ENCODE measurements at places on chromosomes 11 and 22.

- no peak for DNase-seq
These were observed 7.6 kb downstream of the ZNF70 start for GRCh38 chr22:23743303-23743705.

GRCh38 chr11:15180212-15180792 lies 65.6 kb downstream of the INSC start:
- DNase-seq: no peak

- no peak for DNase-seq
These were observed 55.6 kb downstream of the ARFGAP3 start for GRCh38 chr22:42801252-42802080.

GRCh38 chr11:12013781-12014180 lies 5.4 kb upstream of the DKK3 start:
- DNase-seq: no peak

DNA sequence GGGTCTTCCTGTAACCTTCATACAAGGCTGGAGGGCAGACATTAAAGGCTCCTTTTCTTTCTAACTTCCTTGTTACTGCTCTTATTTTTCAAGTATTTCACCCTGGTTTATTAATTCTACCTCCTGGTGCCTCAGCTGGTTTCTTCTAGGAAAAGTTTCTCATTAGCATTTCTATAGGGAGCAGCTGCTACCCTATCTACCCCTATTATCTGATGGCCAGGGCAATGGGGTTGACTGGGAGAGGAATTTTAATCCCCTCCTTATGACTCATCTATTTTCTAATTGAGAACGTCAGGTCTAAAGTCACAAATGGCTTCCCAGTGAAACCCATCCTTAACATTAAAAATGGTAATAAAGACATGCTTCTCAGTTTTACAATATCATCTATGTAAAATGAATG lies 5.0 kb downstream of the MAP6 start:
- DNase-seq: no peak

- DNase-seq: no peak
These were observed 2.2 kb downstream of the LMF2 start for GRCh38 chr22:50505276-50505775.

- no peak for DNase-seq
These were observed 60.8 kb upstream of the NUP50 start for GRCh38 chr22:45102896-45103420.

DNA sequence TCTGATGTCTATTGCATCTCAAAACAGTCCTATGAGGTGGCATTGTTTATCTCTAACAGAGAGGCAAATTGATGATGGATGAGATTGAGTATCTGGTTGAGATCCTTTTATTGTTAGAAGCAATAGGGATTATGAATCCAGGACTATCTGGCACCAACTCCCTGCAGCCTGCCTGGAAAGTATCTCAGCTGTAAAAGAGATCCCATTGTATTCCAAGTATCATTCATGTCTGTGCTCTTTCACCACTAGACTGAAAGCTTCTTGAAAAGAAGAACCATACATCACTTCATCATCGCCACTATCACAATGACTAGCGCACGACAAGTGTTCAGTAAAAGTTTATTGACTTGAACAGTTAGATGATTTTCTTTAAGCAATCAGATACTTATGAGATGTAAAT lies 41.9 kb upstream of the PCF11 start:
- DNase-seq: no peak

- no peak for DNase-seq
These were observed 7.1 kb upstream of the LMO2 start for GRCh38 chr11:33898957-33899356.

GRCh38 chr11:117198613-117199012 lies 557 bp upstream of the TAGLN start:
- no peak for DNase-seq

- DNase-seq: no peak
These were observed 1.1 kb downstream of the MLC1 start for GRCh38 chr22:50084080-50084477.

DNA sequence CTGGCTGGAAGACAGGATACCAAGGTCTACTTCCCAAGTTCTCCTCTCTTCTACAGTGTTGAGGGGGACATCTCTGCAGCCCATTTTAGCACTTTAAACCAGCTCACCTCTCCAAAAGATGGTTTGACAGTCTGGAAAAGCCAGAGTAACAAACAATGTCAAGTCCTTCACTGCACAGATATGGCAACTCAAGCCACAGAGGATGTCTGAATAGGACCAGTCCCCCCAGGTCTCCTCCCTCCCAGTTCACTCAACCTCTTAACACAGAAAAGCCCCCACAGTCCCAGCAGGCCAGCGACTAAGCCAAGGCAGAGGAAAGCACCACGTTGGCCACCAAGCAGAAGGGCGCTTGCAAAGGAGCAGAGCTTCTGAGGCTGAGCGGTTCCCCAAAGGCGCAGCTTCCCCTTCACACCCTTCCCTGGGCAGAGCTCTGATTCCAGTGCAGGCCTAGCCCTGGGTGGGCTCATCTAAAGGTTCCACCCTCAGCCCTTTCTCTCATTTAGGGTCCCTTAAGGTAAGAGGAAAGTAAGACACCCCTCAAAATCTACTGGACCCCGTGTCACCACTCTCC lies 62.7 kb downstream of the PAK1 start:
- peak; percentile 48 for DNase-seq

DNA sequence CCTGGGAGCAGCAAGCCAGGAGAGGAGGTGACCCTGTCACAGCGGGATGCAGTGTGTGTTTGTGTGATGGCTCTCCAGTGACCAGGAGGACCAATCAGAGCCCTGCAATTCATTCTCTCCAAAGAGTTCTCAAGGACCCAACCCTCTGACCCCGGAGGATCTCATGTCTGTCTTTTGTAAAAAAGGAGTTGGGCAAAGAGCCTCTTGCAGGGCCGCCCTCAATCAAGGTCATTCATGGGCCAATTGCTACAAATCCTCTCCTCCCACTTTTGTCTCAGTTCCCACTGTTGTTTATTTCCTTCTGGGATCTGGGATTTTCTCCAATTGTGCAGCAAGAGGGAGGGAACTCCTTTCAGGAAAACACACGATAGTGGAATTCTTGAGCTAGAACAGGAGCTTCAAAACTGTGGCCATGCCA lies 4.0 kb downstream of the TECTA start:
- DNase-seq: no peak

DNA sequence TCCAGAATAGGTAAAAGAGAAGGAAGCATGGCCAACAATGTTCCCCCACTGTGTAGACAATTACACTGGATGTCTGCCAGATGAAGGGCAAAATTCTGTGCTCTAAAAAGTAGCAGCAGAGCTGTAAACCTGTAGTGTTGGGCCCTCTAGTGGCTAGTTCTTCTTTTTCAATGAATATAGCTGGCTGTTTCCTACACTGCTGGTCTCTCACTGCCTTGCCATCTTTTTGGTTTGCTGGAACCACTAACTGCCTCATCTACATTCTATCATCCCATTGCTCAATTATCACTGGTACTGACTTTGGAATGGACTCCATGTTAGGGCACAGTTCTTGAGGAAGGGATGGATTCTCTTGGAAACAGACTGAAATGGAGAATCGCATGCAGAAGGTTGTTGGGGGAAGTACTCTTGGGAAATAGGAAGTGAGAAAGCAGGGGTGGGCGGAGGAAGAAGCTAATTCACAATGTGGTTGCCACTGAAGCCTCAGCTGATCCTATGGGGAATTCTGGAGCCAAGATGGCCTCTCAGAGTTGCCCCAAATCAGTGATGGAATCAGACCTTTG lies 17.9 kb downstream of the KCNE3 start:
- DNase-seq: peak; percentile 76

DNA sequence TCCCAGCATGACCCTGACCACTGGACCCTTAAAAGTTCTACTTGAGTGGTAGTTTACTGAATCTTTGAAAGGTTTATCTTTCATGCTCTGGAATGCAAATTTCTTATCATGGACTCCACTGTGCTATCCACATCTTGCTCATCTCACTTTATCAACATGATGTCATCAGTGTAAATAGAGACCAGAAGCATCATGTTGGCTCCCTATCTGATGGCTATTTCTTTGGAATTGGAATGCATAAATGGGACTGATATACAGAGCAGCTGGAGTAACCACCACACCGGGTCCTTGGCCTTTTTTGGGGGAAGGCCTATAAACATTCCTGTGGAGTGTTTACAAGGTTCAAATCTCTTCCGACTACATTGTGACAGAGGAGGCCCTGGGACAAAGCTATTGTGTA lies 74.1 kb upstream of the CEP126 start:
- DNase-seq: no peak

DNA sequence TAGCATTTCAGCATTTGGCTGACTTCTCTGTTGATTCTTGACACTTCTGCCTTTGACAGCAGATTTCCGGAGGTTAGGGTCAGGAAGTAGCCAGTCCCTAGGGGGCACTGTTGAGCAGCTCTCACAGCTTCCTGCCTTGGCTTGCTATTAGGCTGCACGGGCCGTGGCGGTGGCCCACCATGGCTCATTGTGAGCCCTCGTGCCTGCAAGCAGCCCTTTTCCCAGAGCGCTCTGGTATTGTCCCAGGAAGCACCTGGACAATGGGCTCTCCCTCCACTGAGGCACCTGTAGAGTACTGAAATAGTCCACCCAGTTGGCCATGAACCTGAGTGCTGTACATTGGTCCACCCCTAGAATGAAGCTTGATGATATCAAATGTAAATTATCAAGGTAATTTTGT lies 100.2 kb upstream of the GAL start:
- DNase-seq: peak; percentile 59

DNA sequence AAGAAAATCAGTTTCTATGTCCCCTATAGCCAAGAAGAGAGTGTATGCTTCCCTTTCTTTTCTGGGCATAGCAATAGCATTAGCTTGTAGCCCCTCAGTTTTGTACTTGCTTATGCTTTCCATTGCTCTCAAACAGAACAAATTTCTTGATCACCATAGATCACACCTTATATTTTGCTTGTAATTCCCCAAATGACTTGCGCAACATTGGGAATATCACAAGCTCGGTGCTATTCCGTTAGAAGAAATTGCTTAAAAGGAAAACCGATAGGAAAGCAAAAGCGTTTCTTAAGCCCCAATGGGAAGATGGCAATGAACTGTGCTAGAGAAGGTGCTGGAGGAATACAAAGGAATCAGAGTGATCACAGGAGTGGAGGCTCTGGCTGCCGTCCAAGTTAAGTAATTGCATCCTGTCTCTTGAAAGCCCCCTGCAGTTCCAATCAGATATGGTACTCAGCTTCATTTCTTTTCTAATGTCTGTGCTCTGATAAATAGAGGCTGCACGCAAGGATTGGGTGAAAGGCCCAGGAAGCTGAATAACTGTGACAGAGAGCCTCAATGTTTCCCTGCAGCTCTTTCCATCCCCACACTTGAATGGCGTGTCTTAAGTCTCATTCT lies 182.1 kb upstream of the KIRREL3 start:
- no peak for DNase-seq

DNA sequence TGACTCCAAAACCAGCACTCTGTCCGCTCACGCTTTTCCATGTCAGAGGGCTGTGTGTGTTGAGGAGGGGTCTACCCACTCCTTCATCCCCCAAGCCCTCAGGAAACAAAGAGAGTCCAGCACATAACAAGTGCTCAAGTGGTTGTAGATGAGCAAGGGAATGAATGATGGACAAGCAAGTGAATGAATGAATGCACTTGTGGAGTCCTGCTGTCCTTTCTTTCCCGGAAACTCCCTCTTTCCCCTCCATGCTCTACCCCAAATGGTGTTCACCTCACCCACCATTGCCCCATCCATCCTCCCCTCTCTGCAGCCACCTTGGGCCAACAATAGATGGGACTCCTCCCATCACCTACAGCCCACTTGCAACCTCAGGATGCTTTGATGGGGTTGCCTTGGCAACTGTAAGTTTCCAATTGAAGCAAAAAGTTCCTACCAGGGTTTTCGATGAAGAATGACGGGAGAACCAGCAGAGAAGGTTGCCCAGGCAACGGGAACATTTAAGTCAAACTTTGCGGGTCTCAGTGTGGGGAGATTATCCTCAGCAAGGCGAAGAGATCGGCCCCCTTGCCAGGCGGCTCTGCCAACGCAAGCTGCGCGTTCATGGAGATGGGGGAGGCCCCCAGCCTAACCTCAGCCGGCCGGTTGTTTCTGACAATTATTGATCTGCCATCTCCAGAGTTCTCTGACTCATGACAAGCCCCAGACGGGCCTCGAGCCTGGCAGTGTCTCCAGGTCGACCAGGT lies 51.1 kb downstream of the MCM5 start:
- no peak for DNase-seq

DNA sequence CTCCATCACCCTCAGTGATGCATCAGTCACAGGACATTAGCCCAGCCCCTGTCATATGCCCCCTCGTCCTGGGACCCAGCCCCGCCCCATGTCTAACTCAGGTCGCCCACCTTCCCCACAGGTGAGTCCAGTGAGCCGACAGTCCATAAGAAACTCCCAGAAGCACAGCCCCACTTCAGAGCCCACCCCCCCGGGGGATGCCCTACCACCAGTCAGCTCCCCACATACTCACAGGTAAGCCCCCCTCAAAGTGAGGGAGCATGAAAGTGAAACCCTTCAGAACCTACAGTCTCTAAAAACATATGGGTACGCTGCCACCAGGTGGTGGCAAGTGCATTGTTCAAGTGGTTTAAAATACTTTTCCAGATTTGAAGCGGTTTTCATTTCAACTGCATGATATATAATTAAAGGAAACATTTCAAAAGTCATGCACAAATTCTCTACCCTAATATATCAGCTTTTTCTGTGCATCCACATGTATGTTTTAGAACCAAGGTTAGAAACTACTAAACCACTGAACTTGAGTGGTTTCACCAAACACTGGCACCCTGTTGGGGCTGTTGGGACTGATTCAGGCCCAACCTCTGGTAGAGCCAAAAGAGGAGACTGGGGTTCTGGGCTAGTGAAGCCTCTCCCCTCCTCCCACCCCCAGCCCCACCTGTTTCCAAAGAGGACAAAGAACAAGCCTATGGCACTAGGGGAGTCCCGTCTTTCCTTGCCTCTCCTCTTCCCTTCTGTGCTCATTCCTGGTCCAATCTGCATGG lies 17.3 kb downstream of the EPS8L2 start:
- no peak for DNase-seq

GRCh38 chr22:50107529-50107928 lies 17.7 kb downstream of the MOV10L1 start:
- DNase-seq: no peak

DNA sequence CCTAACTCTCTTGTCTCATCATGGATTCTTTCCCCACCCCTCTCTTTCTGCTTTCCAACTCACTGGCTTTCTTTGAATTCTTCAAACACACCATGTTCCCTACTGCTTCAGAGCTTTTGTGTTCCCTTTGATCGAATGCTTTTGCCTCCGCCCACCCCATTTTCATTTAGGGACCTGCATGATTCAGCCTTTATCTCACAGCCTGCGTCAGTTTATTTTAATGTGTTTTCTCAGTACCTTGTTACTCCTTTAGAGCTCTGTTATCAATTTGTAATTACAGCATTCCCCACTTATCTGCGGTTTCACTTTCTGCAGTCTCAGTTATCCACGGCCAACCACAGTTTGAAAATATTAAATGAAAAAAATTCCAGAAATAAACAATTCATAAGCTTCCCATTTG lies 451.3 kb downstream of the METTL15 start:
- no peak for DNase-seq

DNA sequence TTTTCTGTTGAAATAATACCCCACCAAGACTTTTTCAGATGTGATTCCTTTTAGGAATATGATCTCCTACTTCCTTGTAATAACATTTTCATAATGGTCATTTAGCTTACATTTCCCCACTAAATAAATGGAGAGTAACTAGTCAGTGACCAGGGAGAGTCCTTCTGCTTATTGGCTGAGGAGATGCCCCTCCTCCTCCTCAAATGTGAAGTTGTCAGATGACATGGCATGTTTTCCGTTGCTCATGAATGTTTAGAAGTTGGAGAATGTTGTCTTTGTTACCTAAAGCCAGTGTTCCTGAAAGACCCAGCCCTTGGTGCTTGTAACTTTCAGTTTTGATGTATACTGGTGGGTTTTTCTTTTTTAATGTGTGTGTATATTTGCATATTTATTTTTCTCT lies 38.2 kb downstream of the CSRP3 start:
- no peak for DNase-seq
